Memory B cell (primary cell): ENCODE measurements at places on chromosomes 5 and 9.

- H3K36me3 ChIP-seq, result no peaks in the 10 kb centered on the region
- no peak for DNase-seq
- H3K4me3 ChIP-seq, result no peak overlapping the region
- H3K27me3 ChIP-seq, result no peaks in the 10 kb centered on the region
Measured at GRCh38 chr5:164335837-164336236, 830.4 kb downstream of the MAT2B start.

- H3K4me1 ChIP-seq, result peaks cover 42% of the 10 kb centered on the region
- DNase-seq, result no peak
- H3K4me3 ChIP-seq, result no peak overlapping the region
- no peaks in the 10 kb centered on the region for H3K27me3 ChIP-seq
- peaks cover under 1% of the 10 kb centered on the region for H3K36me3 ChIP-seq
- H3K27ac ChIP-seq, result no peak overlapping the region
Measured at GRCh38 chr5:68268101-68268851, 52.7 kb downstream of the PIK3R1 start.

DNA sequence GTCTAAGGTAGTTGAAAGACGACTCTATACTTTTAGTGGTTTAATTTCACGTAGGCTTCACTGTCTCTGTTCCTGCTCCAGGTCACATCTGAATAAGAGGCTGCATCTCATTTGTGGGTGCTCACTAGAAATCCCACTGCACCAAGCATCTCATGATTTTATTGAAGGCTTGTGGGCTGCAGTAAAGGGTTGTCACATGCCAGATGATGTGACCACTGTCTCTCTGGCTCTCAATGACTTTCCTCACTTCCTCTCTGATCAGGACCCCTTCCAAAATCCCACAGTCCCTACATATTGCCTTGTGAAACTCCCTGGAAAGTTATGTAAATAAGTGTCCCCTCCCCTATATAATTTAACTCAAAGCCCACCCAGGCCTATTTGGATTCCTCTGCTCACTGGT is 8.9 kb upstream of the ZCCHC10 start:
- no peak for DNase-seq
- H3K4me3 ChIP-seq, result peak overlapping the region; percentile 42
- peak overlapping the region; percentile 79 for H3K27ac ChIP-seq

GRCh38 chr9:90814355-90814754 is 12.7 kb downstream of the SYK start:
- no peak for DNase-seq
- peak overlapping the region; percentile 80 for H3K27ac ChIP-seq
- H3K27me3 ChIP-seq, result no peaks in the 10 kb centered on the region
- H3K4me1 ChIP-seq, result peaks cover 68% of the 10 kb centered on the region

DNA sequence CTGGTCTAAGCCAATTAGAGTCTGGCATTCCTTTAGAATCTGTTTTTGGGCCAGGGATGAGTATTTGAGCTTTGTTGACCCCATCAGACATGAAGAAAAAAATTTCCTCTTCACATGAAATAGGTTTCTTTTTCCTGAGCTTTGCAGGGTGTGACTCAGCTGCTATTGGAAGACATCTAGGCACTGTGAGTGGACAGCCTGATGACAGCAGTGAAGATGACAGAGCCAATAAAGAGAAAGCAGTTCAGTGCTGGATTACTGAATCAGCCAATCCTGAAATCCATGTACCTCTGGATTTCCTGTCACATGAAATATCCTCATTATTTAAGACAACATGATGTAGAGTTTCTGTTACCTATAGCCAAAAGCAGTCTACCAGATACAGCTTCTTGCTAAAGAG is 51.3 kb upstream of the GRIA1 start:
- no peak for DNase-seq
- no peaks in the 10 kb centered on the region for H3K4me1 ChIP-seq
- H3K36me3 ChIP-seq, result no peaks in the 10 kb centered on the region

- H3K4me3 ChIP-seq, result peak overlapping the region; percentile 43
- H3K27ac ChIP-seq, result no peak overlapping the region
- no peak for DNase-seq
- no peaks in the 10 kb centered on the region for H3K27me3 ChIP-seq
- peaks cover 16% of the 10 kb centered on the region for H3K4me1 ChIP-seq
Measured at GRCh38 chr5:1380910-1381309, 36.0 kb upstream of the CLPTM1L start.

GRCh38 chr5:34582371-34582770 is 73.8 kb upstream of the RAI14 start:
- H3K4me1 ChIP-seq, result no peaks in the 10 kb centered on the region
- H3K27ac ChIP-seq, result no peak overlapping the region
- no peaks in the 10 kb centered on the region for H3K36me3 ChIP-seq
- no peak for DNase-seq
- H3K27me3 ChIP-seq, result peaks cover 15% of the 10 kb centered on the region
- H3K4me3 ChIP-seq, result no peak overlapping the region

DNA sequence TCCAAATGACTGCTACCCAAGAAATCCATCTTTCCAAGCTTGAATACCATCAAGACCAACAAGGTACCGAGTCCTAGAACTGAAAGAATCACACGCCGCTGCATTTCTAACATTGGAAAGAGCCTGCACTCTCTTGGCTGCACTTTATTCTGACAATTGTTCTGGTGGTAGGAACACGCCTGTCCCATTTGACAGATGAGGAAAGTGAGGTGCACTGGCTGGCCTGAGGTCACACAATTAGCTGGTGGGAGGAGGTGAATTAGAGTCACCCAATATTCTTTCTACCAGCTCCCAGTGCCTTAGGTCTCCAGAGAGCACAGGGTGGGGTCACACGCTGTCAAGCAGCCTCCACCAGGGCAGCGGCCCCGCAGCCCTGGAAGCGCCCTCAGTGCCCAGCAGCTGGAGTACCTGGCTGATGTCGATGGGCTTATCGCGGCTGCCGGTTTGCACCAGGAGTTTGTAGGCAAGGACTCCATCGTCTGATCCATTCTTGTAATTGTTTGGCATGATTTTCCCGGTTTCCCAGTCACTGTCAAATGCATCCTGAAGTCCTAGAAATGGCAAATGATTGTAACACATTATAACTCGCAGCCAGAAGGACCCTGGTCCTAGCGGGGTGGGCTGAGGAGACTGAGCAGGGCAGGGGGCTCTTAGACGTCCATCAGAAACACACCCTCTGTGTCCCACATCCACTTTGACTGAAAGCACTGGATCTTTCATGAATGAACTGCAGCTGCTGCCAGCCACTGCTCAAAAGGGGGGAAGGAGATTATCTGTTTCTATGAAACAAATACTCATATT is 55.1 kb downstream of the PTCH1 start:
- H3K4me1 ChIP-seq, result peaks cover 15% of the 10 kb centered on the region
- H3K36me3 ChIP-seq, result peaks cover 14% of the 10 kb centered on the region
- H3K4me3 ChIP-seq, result peak overlapping the region; percentile 77

DNA sequence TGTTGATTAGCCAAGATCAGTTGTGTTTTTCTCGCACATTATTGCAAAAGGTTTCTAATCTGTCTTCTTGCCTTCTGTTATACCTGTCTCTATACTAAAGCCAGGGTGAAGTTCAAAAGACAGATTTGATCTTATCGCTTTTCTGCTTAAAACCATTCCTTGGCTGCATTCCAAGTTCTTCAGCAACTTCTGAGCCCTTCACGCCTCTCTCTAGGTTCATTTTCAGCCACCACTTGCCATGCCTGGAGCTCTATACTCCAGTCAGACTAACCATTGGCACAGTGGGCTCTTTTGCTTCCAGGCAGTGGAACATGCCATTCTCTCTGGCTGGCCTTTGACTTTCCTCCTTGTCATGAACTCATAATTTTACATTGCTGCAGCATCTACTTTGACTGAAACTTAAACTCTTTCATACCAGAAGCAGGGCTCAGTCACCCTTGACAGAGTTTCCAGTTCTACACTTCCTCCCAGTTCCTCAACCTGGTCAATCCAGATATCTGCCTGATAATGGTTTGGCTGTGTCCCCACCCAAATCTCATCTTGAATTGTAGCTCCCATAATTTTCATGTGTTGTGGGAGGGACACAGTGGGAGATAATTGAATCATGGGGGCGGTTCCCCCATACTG is 114.4 kb downstream of the SLC12A2 start:
- no peak overlapping the region for H3K27ac ChIP-seq
- peaks cover 4% of the 10 kb centered on the region for H3K4me1 ChIP-seq
- H3K36me3 ChIP-seq, result peaks cover 5% of the 10 kb centered on the region
- no peak for DNase-seq
- H3K27me3 ChIP-seq, result peaks cover 3% of the 10 kb centered on the region
- H3K4me3 ChIP-seq, result no peak overlapping the region

GRCh38 chr9:98922721-98923435 is 20.8 kb upstream of the COL15A1 start:
- DNase-seq, result no peak
- H3K4me1 ChIP-seq, result no peaks in the 10 kb centered on the region
- no peak overlapping the region for H3K27ac ChIP-seq
- H3K4me3 ChIP-seq, result no peak overlapping the region
- peaks cover 5% of the 10 kb centered on the region for H3K27me3 ChIP-seq
- no peaks in the 10 kb centered on the region for H3K36me3 ChIP-seq

DNA sequence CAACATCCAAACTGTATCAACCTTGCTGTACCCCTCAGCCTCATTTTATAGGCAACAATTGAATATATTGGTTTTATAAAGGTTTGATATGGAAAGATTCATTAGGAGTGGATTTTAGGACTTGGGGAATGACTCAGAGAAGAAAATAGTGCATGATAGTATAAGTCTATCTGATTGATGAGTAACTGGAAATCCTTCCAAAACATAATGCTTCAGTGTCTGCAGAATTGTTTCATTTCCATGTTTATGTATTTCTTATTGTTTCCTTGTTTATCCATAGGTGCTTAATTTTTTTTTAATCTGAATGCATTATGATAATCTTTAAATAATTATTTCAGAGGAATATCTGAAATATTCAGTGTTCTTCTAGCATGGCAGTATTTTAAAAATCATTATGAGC is 12.6 kb downstream of the JAK2 start:
- DNase-seq, result no peak
- H3K27me3 ChIP-seq, result no peaks in the 10 kb centered on the region

DNA sequence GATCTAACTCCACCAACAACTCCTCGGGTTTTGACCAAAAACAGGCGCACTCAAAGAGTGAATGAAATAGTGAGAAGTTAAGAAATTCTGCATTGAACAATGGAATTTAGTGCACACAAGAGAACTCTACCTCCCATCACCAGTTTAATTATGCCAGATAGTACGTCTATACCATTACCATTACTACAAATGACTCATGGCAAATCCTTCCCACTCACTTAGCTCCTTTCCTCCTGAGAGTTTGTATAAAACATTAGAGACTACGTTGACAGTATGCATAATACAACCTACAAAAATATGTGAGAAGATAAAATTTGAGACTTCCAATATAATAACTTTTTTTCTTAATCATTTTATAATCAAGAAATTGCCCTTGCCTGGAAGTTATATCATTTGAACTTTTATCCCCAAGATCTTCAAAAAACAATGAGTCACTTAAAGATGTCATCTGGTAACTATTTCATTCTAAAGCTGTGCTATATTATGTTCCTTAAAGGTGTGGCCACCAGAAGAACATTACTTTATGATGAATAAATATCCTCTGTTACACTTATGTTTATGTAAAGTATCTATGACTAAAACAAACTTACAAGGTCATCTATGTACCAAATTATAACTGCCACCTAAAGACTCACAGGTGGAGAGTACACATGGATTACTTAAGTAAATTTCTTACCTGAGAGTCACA is 297.9 kb upstream of the PTGER4 start:
- no peak for DNase-seq
- H3K4me3 ChIP-seq, result no peak overlapping the region
- H3K4me1 ChIP-seq, result peaks cover 32% of the 10 kb centered on the region
- no peaks in the 10 kb centered on the region for H3K27me3 ChIP-seq
- H3K36me3 ChIP-seq, result no peaks in the 10 kb centered on the region
